ENCODE measurements at places on chromosomes 16 and 17.
A peak's percentile ranks its signal among the peaks of the same experiment; 100 is the strongest.

DNA sequence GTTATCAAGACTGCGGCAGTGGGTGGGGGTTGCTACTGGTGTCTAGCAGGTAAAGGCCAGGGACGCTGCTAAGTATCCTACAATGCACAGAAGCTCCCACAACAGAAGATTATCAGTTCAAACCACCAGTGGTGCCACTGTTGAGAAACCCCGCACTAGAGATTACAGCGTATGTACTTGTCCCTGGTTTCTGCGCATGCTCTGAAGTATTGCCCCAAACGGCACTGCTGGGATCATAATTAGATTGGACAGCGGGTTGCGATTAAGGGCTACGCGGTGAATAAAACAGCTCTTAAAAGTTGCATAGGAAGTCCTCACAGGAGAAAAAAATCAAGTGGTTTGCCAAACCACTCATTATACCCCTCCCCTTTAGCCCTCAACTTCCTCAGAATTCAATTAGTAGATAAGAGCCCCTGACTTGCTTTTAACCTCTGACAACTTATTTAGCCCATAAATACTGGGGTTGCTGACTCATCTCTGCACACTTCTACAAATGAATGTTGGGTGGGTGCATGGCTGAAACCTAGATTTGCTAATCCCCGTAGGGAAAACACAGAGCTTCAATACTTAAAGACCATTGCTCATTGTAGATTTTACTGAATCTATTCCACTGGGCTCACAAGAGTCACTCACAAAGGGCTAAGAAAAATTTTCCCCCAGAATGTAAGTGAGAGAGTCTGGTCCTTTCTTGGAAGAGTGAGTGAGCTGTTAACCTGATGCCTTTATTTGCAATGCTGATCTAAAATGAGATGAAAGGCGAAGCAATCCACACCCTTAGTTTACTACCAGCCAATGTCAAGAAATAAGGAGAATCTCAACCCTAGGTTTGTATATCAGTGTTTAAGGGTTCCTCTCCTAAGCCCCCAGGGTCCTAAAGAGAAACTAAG lies 91.8 kb downstream of the RGS9 start:
- no peak for ATAC-seq

- peak; percentile 98 for ATAC-seq
Measured at GRCh38 chr17:20706751-20707373, 127.3 kb downstream of the CDRT15L2 start.

GRCh38 chr17:72634621-72635020 lies 457.9 kb downstream of the SLC39A11 start:
- peak; percentile 68 for ATAC-seq

GRCh38 chr16:23974223-23974622 lies 138.4 kb downstream of the PRKCB start:
- no peak for ATAC-seq

- ATAC-seq: no peak
Measured at GRCh38 chr17:33786478-33786877, 468.6 kb upstream of the CCL2 start.

- ATAC-seq: no peak
Measured at GRCh38 chr16:50167556-50167955, 14.4 kb downstream of the TENT4B start.

GRCh38 chr16:4316864-4317531 lies 1.1 kb downstream of the GLIS2 start:
- ATAC-seq: no peak

DNA sequence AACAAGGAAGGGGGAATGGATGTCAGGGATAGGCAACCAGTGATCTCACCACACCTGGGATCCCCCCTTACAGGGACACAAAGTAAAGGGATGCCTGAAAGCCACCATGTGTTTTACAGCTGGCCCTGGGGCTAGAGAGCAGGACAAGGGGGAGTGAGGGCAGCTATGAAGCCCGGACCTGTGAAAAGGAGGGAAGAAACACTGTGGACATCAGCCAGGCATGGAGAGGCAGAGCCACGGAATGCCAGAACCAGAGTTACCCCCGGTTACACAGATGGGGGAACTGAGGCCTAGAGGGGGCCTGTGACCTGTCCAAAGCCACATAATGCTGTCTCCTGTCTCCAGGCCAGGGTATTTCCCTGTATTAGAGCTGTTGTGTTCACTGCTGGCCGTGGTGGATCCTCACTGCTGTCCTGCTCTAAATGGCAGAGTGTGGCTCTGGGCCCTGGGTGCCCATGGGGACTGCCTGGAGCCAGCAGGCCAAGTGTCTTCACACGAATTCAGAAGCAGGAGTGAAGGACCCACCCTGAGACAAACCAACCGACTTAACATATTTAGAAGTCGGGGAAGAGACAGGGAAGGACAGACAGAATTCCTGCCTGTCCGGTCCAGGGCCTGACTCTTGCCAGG lies 29.7 kb upstream of the ITGA3 start:
- no peak for ATAC-seq
